ENCODE measurements at places on chromosomes 6 and 20. TPM values are rescaled to one million over a fixed set of nuclear protein-coding genes. Genes with fewer than 3 reads are reported as not detected.

DNA sequence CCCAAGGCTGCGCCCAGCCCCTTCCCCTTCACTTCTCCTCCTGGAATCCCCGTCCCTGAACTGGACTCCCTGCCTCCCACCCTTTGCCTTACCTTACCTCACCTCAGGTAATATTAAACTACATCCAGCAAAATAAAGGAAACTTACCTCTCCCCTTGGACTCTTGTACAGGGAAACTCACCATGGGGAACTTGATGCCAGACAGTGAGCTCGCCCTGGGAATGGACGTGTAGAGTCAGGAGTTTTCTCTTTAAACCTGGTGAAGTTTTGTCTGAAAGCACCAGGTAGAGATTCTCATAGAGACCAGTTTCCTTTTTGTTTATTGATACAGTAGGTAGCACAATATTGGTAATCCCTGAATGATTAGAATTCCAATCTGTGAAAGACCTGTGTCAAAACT is 544 bp upstream of the HLA-C start:
- no peaks in the 10 kb centered on the region for H3K36me3 ChIP-seq
- no peaks in the 10 kb centered on the region for H3K4me1 ChIP-seq
- H3K27me3 ChIP-seq, result peaks cover 26% of the 10 kb centered on the region
- DNase-seq, result no peak
- peak overlapping the region; percentile 64 for H3K4me3 ChIP-seq

The EYA2 gene
- 1.4 TPM for total RNA-seq

GRCh38 chr6:20427856-20428255 is 26.2 kb downstream of the E2F3 start:
- H3K27me3 ChIP-seq, result no peaks in the 10 kb centered on the region
- peaks cover 4% of the 10 kb centered on the region for H3K36me3 ChIP-seq
- no peak overlapping the region for H3K4me3 ChIP-seq
- H3K4me1 ChIP-seq, result no peaks in the 10 kb centered on the region

DNA sequence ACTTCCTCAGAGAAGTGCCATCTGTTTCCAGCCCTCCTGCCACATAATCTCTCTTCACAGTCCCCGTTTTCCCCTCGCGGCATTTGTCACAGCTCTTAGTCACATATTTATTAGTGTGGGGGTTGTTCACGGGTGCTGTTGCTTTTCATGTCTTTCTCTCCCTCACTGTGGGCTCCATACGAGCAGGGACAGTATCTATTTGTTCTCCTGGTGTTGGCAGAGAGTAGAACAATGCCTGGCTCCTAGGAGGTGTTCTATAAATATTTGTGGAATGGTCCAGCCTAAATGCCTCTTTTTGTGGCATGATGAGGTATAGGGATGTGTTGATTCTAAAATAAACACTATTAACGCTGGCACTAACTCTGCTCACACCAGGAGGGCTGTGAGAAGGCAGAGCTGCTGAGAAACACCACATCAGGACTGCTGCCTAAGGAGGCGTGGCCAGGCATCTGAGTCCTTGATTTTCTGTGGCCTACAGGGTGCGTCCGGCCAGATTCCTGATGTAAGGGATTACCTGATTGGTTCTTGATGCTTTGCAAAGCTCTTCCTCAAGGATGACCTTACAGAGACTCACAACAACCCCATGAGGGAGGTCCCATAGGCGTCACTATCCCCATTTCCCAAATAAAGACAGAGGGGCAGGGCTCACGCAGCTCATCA is 219.8 kb upstream of the ARID1B start:
- H3K27ac ChIP-seq, result no peak overlapping the region
- H3K4me1 ChIP-seq, result no peaks in the 10 kb centered on the region
- peak; percentile 29 for DNase-seq
- peak overlapping the region; percentile 23 for H3K4me3 ChIP-seq
- no peaks in the 10 kb centered on the region for H3K36me3 ChIP-seq
- H3K27me3 ChIP-seq, result no peaks in the 10 kb centered on the region

- peaks cover 6% of the 10 kb centered on the region for H3K4me1 ChIP-seq
- peak overlapping the region; percentile 8 for H3K27ac ChIP-seq
- peak; percentile 30 for DNase-seq
- peaks cover 27% of the 10 kb centered on the region for H3K27me3 ChIP-seq
These were observed 129.1 kb upstream of the SPACA1 start for GRCh38 chr6:87918461-87918941.

Data from astrocyte (in vitro differentiated cells and primary cell).